Naive thymus-derived CD4-positive, alpha-beta T cell (primary cell): ENCODE measurements at places on chromosomes 3 and 15. TPM values are rescaled to one million over a fixed set of nuclear protein-coding genes. Genes with fewer than 3 reads are reported as not detected.

CDHR4 gene
- total RNA-seq, result 0.29 TPM

CYP1A2 gene
- total RNA-seq, result not detected

MFGE8 gene
- total RNA-seq, result 104 TPM

AGBL1 gene
- total RNA-seq, result not detected

ADCY5 gene
- not detected for total RNA-seq

PLSCR4 gene
- not detected for total RNA-seq

UBP1 gene
- 116 TPM for total RNA-seq

EDC3 gene
- total RNA-seq, result 44.7 TPM

AMIGO3 gene
- not detected for total RNA-seq

GNAT1 gene
- not detected for total RNA-seq

TNFAIP8L3 gene
- total RNA-seq, result not detected

EPHB1 gene
- 2.2 and 2.6 TPM in 2 replicates for total RNA-seq

HHATL gene
- not detected for total RNA-seq

SYNM gene
- 1.6 TPM for total RNA-seq
